ENCODE measurements at places on chromosomes 6 and 20.

DNA sequence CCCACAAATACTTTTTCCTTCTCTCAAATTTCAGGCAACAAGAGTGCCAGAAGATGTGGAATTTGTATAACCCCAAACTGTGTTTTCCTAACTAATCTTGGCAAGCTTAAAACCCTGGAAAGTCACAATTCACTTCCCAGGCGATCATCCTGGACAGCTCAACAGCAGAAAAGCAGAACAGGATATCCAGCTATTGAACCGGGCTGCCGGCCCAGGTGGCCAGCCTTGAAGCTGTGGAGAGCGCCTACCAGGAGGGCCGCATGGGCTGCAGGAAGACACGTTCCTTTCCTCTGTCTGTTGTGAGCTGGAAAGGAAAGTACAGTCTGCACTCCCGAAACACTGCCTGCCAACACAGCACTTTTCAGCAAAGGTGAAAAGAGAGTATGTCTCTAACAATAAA lies 719.7 kb upstream of the MARCKS start:
- DNase-seq, result no peak

DNA sequence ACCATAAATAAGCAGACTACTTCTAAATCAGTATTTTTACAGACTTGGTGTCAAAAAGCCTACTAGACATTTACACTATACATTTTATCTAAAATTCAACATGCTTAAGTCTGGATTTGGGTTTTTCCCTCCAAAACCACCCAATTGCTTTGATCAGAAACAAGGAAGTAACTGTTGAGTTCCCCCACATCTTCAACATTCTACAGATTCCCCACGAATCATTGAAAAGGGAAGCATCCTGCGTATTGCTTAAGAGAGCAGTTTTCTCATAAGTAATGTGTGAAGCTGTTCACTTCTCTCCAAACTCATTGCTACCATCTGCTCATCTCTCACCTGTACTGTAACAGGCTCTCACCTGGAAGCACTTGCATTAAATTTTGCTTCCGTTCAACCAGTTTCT lies 36.4 kb upstream of the RNF144B start:
- no peak for DNase-seq

- no peak for DNase-seq
These were observed 147.1 kb downstream of the ARID1B start for GRCh38 chr6:156924246-156924645.

DNA sequence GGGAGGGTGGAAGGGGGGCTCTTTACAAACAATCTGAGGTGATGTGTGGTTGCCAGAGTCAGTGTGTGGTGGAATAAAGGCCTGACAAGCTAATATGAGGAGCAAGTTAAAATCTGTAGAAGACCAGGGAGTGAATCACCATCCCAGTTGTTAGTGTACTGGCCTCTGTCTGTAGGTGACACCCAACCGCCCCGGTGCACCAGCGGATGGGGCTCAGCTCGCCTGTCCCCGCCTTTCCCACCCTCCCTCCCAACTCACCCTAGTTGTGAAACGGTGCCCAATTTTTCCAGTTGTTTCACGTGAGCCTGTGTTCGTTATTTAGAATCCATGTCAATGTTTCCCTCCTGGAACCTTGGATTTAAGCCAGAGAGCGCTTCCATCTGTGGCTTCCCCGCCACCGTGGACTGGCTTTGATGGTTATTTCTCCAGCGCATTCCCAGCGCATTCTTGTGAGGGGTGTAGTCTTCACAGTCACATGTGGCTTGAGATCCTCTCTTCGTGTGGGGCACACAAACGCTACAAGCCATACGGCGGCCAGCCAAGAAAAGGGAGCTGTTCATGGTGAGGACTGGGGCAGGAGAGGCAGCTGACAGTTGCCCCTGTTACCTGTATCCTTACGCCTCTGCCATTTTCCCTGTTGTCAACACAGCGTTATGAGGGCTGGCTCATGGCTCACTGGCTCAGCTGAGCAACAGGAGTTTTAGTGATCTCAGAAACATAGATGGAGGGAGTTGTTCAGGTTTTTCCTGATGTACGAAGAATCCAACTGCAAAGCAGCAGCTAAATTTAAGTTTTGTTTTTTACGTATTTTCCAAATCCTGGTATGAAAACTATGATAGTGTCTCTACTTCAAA lies 137.6 kb downstream of the ZDHHC14 start:
- DNase-seq, result no peak

GRCh38 chr6:138575257-138575656 lies 76.0 kb upstream of the NHSL1 start:
- DNase-seq, result no peak

- no peak for DNase-seq
These were observed 208.0 kb upstream of the PHACTR1 start for GRCh38 chr6:12508553-12508952.
